ENCODE measurements at places on chromosomes 12 and 14.

- DNase-seq: no peak
Measured at GRCh38 chr12:70354787-70355186, 11.3 kb upstream of the KCNMB4 start.

- DNase-seq: no peak
Measured at GRCh38 chr12:54161481-54162437, 27.0 kb downstream of the SMUG1 start.

GRCh38 chr12:228846-229200 lies 14.9 kb upstream of the SLC6A12 start:
- DNase-seq: no peak

DNA sequence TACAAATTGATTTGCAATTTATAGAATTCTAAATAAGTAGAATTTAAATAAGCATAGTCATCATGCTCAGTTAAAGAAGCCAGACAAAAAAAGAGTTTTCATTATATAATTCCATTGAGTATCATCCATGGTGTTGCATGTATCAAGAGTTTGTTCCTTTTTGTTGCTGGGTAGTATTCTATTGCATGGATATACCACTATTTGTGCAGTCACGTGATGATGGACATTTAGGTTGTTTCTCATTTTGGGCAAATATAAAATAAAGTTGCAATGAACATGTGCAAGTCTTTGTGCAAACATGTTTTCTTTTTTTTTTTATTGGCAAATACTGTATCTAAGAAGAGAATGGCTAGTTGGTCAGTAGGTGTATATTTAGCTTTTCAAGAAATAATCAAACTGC lies 186.2 kb upstream of the FRMD6 start:
- DNase-seq: no peak

DNA sequence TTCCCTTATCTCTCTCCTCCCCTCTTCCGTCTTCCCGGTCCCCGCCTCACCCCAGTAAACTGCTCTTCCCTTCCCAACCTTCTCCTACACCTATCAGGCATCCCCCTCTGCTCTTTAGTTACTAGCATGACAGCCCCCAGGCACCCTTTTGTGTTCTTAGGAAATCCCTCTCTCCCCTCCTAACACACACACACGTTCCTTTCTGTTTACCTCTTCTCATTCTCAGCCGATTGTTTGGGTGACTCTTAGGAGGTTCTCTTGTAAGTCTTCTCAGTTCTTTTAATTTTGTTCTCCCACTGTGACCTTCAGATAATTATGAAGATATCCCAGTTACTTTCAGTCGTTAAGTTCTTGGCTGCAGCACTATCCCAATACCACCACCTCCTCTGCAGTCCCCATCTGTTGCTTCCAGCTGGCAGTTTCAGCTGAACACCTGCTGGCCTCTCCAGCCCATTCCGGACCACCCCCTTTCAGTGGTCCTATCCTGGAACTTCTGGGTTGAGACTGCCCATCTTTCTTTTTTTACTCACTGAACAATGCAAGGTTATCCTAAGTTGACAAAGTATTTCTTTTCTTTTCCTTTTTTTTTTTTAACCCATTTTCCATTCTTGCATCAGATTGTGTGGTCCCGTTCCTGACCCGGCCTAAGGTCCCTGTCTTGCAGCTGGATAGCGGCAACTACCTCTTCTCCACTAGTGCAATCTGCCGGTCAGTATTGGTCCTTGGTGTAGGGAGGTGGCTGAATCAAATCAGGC lies 711 bp downstream of the MARS1 start:
- no peak for DNase-seq

DNA sequence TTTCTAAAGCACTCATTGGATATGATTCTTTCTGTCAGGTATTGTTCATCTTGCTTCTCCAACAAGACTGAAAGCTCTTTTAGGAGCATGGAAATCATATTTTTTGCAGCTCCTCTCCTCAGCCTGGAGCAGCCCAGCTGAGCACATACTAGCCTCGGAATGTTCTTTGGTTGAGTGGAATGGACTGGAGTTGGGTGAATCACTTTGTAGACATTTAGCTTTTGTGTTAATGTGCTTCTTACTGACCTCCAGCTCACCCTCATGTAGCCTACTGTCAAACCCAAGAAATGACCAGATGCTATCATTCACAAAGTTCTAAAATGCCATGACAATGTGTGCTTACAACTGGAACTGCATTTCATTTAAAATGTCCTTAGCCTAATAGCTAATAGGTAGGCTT lies 161.1 kb downstream of the NUAK1 start:
- no peak for DNase-seq

- no peak for DNase-seq
Measured at GRCh38 chr12:1130164-1130563, 139.1 kb downstream of the ERC1 start.

- DNase-seq: no peak
Measured at GRCh38 chr14:63179383-63179782, 24.9 kb upstream of the RHOJ start.

DNA sequence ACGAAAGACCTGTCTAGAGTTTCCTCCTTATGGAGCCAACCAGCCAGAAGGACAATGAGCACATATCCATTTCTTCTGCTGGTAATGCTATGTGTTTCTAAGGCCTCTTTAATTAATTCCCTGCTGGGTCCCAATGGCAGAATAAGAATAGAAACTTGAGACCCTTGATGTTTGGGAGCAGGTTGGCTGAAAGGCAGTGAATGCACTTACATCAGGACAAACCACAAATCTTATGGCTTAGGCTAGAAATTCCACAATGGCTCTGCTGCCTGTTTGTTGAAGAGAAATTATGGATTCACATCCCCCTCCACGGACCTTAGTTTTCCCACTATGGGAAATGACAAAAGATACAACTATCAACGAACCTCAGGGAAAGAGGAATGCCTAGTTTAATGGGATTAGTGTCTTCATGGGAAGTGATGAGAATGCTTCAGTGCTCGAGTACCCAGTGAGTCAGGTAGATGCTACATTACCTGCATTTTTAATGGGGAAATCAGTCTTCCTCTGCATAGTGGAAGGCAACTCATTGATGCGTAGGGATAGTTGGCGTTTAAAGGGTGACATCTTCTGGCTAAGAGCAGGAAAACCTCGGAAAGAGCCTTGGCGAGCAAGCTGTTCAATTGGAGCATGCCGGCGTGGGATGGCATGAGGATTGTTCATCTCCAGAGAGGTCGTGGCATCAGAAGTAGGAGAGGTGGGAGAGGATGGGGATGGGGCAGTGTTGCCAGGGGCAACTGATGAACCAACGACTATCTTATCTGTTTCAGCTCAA lies 46.5 kb downstream of the PAPLN start:
- no peak for DNase-seq

- no peak for DNase-seq
Measured at GRCh38 chr14:76997257-76997970, 31.1 kb downstream of the IRF2BPL start.

GRCh38 chr12:57543581-57543980 lies 3.4 kb downstream of the DCTN2 start:
- DNase-seq: no peak

- no peak for DNase-seq
Measured at GRCh38 chr14:52863334-52863700, 71.9 kb upstream of the GNPNAT1 start.

DNA sequence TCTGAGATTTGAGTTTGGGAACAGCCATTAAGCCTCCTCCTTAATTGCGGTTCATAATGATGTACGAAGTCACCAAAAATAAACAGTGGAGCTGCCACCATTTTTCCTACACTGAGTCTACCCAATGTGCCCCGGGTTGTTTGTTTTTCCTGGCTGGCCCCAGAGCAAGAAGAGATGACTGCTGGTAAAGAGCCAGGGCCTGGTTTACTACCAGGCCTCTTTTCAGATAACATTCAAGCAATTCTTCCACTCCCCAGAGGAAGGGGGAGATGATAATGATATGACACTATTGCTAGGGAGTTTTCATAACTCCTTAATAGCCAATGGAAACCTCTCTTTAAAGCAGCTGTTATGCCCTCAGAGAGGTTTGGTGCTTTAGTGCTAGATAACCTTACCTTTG lies 42.3 kb downstream of the BRAP start:
- DNase-seq: no peak

Measured in hindlimb muscle (tissue), 1 donor.